NAMALWA (cell line): ENCODE measurements at places on chromosomes 13 and 19.

DNA sequence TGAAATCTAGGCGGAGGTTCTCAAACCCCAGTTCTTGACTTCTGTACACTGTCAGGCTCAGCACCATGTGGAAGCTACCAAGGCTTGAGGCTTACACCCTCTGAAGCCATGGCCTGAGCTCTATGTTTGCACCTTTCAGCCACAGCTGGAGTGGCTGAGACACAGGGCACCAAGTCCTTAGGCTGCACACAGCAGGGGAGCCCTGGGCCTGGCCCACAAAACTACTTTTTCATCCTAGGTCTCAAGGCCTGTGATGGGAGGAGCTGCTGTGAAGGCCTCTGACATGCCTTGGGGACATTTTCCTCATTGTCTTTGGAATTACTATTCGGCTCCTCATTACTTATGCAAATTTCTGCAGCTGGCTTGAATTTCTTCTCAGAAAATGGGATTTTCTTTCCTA is 503.2 kb upstream of the PCDH20 start:
- DNase-seq: no peak

- peak; percentile 79 for DNase-seq
Measured at GRCh38 chr19:47518139-47518538, 3.3 kb upstream of the NAPA start.

GRCh38 chr13:58953638-58954037 is 1210.1 kb downstream of the DIAPH3 start:
- DNase-seq: peak; percentile 74

GRCh38 chr19:11125994-11126685 is 29.4 kb downstream of the SPC24 start:
- DNase-seq: peak; percentile 83

GRCh38 chr13:103547914-103548313 is 481.7 kb upstream of the SLC10A2 start:
- no peak for DNase-seq

DNA sequence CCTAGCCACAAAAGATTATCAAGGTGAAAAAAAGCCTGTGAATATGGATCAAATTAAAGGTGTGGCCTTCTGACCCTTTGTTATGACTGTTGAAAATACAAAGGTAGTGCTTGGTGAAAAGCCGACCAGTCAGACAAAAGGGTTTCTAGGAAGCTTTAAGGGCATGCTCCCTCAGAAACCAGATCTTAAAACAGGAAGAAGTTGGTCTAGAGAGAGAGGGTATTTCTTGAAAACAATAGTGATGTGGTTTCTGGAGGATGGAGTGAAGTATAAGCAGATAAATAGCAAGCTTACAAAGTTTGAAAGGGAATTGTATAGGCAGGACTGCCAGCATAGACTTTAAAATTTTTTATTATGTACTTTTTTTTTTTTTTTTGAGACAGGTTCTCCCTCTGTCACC is 5.0 kb upstream of the EID2 start:
- DNase-seq: no peak

DNA sequence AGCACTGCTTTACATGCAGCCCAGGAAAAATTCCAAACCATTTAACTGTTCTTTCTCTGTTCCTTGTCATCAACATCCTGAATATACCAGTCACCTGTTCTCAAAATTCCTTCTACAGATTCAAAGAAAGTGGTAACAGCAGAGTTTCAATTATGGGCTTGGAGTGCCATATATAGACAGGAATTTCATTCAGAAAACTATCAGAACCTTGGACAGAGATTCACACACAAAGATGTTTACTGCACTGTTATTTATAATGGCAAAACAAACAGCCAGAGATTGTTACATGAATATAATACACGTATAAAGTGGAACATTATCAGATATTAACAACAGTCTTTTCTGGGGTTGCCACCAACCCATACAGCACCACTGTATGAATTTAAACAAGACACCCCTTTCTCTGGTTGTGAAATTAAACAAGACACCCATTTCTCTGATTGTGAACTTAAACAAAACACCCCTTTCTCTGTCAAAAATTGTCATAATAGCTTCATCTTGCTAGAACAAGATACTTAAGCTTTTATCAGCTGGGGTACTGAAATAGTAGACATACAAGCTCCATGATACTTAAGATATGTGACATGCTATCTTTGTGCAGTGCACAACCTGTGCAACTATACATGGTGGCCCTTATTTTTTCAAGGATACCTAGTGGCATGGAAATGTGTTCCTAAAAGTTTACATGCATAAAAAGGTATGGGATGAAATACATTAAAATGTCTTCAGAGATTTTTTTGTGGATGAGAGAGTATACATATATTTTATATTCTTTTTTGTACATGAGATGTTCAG is 12.6 kb downstream of the CACNA1A start:
- no peak for DNase-seq

GRCh38 chr19:30318936-30319335 is 53.2 kb upstream of the ZNF536 start:
- no peak for DNase-seq

GRCh38 chr19:12749938-12750521 is 1.6 kb upstream of the BEST2 start:
- DNase-seq: no peak

DNA sequence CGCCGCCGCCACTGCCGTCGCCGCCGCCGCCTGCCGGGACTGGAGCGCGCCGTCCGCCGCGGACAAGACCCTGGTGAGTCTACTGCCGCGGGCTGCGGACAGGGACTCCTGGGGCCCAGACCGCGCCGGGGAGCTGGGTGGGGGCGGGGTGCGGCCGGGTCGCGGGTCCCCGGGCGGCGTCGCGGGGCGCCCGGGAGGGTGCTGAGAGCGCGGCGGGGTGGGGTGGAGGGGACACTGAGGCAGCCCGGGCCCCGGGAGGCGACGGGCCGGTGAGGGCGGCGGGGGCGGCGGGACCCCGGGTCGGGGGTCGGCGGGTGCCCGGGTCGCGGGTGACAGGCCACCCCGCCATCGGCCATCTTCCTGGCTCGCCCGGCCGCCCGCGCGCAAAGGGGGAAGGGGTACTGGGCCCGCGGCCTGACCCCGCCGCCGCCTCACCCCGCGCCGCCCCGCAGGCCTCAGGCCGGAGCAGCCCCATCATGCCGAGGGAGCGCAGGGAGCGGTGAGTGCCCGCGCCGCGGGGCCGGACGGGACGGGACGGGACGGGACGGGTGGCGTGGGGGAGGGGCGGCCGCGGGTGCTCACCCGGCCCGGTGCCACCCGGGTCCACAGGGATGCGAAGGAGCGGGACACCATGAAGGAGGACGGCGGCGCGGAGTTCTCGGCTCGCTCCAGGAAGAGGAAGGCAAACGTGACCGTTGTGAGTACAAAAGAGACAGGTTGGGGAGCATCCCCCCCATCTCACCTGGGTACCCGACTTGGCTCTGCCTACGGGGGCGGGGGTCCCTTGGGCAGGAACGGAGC is 489 bp downstream of the CCNE1 start:
- DNase-seq: peak; percentile 12

GRCh38 chr13:98112456-98112855 is 30.4 kb upstream of the FARP1 start:
- no peak for DNase-seq

DNA sequence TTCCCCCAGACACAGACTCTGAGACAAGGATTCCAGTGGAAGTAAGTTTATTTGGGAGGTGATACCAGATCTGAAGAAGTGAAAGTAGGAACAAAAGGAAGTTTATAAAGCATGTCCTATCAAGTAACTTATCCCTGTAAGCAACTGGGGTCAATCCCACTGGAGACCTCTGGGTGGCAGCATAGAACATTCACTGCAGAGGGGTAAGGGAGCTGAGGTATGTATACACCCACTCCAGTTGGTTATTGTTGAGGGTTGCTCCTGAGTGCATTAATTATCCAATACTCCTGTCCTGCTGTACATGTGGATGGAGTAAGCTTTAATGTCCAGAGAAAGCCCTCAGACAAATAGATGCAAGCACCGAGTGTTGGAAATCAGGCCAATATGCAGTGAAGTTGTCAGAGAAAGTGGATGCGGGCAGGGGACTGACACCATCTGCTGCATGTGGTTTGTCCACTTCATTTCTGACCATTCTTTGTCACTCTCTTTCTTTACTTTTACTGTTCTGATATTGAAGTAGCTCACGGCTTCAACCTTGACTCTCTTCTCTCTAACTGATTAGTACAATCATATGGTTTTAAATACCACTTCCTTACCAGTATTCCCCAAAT is 46.7 kb downstream of the NOTCH3 start:
- DNase-seq: peak; percentile 79

GRCh38 chr13:93789058-93789457 is 562.5 kb downstream of the GPC6 start:
- no peak for DNase-seq

GRCh38 chr19:52936954-52937325 is 13.7 kb upstream of the ZNF888 start:
- DNase-seq: no peak

DNA sequence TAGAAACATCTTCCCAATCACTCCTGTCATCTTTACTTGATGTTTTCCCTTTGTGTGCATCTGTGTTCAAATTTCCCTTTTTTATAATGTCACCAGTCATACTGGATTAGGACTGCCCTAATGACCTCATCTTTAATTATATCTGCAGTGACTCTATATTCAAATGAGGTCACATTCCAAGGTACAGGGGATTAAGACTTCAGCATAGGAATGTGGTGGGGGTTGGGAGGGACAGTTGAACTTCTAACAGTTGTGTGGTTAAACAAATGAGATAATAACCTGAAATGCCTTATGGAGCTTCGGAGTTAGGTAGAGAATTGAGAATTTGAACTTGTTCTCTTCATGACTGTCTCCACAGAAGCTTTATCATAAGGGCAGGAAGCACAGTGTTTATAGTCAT is 23.0 kb downstream of the PAN3 start:
- no peak for DNase-seq

GRCh38 chr19:3359919-3360420 is 6.4 kb upstream of the NFIC start:
- no peak for DNase-seq

DNA sequence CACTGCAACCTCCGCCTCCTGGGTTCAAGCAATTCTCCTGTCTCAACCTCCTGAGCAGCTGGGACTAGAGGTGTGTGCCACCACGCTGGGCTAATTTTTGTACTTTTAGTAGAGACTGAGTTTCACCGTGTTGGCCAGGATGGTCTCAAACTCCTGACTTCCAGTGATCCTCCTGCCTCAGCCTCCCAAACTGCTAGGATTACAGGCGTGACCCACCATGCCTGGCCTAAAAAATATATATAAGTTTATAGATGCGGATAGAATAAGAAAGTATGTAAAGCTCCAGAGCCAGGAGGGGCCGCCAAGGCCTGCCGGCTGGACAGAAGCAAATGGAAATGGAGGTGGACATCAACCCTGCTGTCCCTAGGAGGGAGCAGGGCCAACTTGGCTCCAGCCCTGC is 66.0 kb downstream of the COL4A1 start:
- DNase-seq: no peak

DNA sequence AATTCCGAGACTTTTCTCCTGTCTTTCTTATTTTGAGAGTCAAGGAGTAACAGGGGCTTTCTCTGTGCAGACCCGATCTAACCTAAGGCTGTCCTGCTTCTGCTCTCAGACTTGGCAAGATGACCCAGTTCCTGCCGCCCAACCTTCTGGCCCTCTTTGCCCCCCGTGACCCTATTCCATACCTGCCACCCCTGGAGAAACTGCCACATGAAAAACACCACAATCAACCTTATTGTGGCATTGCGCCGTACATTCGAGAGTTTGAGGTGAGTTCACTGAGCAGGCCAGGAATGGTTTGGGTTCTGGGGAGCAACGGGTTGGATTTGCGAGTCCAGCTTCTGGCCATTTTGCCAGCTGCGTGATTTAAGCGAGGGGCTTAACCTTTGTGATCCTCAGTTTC is 1.0 kb downstream of the SNRNP70 start:
- DNase-seq: no peak

GRCh38 chr19:35786299-35787160 is 11.2 kb downstream of the ARHGAP33 start:
- DNase-seq: no peak

DNA sequence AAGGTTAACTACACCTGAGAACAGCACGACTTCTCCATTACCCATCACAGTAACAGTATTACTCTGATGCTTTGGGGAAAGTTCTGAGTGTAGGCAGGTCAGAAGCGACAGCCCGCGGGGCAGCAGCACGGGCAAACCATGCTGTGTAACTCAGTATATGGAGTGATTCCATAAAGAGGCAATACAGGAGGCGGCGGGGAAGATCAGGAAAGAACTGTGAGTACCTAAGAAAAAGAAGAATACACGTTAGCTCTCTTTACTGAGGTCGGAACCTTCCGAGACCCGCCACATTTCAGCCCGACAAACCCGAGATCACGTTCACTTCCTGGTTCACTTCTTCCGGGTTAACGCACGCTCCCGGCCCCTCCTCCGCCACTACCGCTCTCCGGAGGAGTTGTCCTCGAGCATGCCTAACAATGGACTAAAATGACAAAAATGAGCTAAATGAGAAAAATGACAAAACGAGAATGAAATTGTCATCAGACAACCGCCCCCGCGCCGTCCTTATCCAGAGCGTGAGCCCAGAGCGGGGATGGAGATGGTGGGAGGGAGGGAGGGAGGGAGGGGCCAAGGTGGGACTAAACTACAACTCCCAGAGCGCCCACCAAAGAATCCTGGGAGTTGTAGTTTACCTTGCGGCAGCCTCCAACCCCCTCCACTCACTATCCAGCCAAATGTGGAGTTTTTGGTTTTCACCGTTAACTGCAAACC is at the start of gene MTRF1:
Gene MTRF1 (minus strand): TSS at position 316 of the 711 bp plus-strand sequence. CDS start 2,669 bp downstream, outside the sequence.
- peak; percentile 90 for DNase-seq

DNA sequence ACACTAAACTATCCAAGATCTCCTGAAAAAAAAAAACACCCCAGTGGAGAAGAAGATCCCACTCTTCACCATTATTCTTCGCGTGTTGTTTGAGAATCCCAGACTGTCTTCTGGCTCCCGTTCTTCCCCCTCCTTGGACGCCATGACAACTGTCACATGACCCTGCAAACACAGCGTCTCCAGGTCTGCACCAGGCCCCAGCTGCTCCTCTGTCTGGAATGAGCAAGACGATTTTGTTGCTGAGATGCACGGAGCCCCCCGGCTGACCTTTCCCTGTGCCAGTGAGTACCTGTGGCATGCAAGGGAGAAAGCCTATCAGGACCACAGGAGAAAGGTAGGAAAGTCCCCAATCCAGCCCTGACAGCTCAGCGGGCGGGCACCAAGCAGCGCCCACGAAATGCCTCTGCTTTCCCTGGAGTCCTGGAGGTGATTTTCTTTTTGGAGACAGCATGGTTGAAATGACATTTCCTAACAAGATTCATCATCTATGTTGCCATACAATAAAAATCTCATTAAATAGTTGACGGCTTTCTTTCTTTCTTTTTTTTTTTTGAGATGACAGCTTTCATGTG is at the start of gene CFAP97D2:
Gene CFAP97D2 (plus strand): TSS at position 171 of the 572 bp plus-strand sequence. CDS start 74 bp downstream, at position 245.
- no peak for DNase-seq

- no peak for DNase-seq
Measured at GRCh38 chr13:52027832-52028231, 3.3 kb downstream of the UTP14C start.

- no peak for DNase-seq
Measured at GRCh38 chr13:19695829-19696228, 62.4 kb downstream of the MPHOSPH8 start.
